ENCODE measurements at places on chromosomes 1 and 21.

DNA sequence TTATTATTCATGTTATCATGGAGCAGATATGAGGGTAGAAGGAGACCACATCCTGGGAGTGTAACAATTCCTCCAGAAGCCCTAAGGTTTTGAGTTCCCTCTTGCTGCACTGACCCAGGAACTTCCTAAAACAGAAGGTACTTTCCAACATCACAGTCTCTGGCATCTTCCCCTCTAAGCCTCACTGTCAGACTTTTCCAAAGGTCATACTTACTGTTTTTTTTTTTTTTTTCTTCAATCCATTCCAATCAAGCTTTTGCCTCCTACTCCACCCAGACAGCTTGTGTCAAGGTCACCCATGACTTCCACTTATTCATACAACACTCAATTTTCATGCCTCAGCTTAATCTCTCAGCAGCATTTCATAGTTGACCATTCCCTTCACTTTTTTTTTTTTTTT is 18.4 kb upstream of the UQCRHL start:
- DNase-seq = no peak

- DNase-seq = no peak
Measured at GRCh38 chr1:228827019-228827418, 91.7 kb downstream of the RHOU start.

DNA sequence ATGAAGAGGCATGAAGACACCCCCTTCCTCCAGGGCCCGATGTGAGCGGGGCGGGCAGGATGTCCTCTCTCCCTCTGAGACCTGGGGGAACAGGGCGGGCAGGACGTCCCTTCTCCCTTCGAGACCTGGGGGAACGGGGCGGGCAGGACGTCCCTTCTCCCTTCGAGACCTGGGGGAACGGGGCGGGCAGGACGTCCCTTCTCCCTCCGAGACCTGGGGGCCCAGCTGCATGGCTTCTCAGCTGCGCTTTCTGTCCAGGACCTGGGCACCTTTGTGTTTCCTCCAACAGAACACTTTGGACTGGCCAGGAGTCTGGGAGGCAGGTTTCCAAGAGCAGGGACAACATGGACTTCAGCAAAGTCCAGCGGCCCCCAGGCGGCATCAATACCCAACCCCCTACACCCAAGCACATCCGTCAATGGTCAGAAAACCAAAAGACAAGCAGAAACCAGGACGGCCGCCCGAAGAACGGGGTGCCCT is 30.8 kb upstream of the ADARB1 start:
- no peak for DNase-seq

DNA sequence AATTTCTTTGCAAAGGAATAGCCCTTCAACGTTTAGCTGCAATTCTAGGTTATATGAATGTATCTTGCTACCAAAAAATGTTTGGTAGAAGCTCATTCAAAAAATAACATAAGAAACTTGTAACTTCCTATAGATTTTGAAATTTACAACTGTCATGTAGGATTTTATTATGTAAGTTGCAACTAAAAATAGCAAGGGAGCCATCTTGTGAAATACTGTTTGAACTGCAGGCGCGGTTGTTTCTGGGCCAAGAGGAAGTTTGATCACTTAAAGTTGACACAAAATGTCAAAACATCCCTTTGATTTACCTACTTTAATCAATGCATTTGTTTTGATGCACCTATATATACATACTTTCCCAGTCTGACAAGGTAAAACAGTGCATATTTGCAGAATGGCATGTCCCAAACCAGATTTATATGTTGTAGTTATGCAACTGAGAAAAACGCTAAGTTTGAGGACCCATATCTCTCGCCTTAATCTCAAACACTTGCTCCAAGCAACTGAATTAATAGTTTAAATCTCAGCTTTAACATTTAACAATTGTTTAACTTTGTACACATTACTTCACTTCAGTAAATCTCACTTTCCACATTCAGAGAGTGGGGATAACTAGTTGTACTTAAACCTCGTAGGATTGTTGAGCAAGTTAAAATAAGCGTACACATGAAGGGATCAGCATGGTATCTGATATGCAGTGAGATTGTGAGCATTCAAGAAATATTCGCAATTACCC is 63.9 kb downstream of the KCNK2 start:
- DNase-seq = peak; percentile 70

- DNase-seq = no peak
Measured at GRCh38 chr1:39204441-39205081, at the start of gene MACF1. TSS of gene MACF1 (plus strand) at chr1:39204695. CDS start at chr1:39205023, 328 bp downstream.

DNA sequence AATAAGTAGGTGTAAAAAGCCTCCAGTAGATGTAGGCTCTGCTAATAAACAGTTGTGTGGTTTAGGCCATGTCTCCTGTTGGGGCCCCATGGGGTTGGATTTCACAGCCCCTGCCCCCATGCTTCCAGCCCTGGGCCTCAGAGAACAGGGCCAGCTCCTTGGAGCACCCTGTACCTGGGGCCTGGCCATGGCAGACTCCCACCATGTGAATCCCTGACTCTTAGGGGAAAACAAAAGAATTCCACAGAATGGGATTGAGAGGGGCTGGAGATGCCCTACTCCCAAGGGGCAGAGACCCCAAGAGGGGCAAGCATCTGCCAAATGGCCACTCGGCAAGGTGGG is 11.5 kb downstream of the LRP8 start:
- no peak for DNase-seq

DNA sequence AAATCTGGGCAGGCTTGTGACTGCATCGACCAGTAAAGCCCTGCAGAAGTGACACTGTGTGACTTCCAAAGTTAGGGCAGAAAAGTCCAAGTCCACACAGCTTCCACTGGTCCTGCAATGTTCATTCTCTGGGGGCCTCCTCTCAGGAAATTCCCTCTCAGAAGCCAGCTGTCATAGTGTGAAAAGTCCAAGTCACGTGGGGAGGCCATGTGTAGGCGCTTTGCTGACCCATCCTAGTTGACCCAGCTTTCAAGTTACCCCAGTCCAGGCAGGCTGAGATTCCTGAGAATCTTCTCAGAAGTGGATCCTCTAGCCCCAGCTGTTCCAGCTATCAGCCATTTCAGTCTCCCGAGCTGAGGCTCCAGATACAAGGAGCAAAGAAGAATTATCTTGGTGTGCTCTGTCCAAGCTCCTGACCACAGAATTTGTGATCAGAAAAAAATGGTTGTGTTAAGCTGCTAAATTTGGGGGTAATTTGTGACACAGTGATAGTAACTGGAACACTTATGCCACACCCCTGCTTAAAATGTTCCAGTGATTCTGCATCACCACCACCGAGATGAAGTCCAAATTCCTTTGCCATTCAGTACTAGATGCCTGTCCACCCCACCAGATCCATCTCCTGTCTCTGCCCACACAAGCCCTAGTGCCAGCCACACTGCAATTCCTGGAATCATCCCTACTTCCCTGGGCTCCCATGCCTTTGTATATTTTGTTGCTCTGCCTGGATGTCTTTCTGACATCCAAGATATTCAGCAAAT is 2.5 kb upstream of the STUM start:
- no peak for DNase-seq

DNA sequence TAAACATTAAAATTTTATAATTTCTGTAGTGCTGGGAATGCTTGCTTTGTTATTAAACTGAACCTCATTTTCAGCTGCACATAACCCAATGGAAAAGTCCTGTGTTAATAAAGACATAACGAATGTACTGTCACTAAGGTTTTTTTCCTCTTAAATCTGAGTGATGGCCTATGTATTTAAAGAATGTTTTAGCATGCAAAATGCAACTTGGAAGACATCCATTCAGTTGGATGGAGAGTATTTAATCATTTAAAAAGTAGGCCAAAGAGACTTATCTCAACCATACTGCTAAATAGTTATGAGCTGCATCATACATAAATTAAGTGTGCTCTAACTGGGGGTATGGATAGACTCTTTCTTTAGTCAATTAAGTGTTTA is 48.5 kb downstream of the RWDD3 start:
- no peak for DNase-seq

DNA sequence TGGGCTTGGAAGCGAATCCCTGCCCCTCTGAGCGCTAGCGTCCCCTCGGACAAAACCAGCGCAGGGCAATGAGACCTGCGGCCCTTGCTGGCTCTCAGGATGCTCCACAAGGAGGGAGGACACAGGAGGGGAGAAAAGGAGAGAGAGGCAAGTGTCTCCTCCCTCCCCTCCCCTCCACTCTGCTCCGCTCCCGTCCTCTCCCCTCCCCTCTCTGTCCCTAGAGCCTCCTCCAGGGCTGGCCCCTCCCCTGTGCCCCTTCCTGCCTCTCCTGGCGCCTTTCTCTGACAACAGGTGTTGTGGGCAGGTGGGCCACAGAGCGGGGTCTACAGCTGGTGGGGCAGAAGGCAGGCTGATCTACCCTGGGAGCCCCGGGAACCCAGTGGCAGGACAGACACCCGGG is 35.2 kb downstream of the TP73 start:
- no peak for DNase-seq

GRCh38 chr1:87151500-87152421 is 176.9 kb upstream of the LMO4 start:
- DNase-seq = peak; percentile 11

DNA sequence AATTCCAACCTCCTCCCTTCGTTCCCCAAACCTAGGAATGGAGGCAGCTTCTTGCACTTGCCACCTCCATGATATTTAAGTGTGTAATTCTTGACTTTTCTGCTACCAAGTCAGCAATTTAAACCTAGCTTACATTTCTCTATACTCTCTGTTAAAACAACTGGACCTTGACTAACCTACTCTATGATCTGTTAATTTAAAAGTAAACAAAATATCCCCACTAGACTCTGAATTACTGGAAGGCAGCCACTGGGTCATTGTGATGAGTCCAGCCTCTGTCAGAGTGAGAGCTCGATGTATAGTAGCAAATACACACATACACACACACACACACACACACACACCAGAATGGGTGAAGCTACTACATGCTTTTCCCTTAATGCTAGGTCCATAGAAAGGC is 40.0 kb upstream of the DHCR24 start:
- no peak for DNase-seq
